ENCODE measurements at places on chromosomes 16 and 17. TPM values are rescaled to one million over a fixed set of nuclear protein-coding genes. Genes with fewer than 3 reads are reported as not detected.

CD300LG gene
- total RNA-seq: not detected

EDC4 gene
- 46.3 TPM for total RNA-seq

TP53TG3F gene
- not detected for total RNA-seq

DNA sequence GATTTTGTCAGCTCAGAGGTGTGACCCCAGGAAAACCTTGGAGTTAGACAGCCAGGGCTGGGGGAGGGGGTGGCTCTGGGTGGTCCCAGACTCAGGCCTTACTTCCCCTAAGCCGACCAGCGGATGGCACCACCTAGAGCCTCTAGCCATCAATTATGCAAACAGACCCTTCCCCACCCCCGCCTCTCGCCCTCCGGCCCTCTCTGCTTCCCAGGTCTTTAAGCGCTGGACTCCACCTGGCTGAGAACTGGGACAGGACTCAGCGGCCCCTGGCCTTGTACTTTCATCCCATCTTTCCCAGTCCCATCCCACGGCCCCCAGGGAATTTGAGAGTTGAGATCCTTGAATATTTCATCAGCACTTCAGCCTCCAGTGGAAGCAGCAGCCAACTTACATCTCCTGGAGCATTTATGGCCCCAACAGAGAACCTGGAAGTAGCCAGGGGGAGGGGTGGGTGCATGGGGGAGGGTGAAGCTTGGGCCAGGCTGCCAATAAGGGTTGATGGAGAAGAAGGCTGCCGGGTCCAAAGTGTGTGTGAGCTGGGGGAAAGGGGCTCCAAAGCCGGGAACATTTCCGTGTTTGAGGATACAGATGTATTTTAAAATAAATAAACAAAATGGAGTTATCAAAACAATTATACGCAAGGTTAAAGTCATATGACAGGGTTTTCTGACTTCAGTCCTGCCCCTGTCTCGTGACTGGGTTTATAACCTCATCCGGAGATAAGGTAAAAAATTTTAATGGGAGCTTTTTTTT is 7.5 kb upstream of the JUP start:
- DNase-seq: peak; percentile 69

GRCh38 chr17:71286625-71287024 is 834.2 kb upstream of the SOX9 start:
- no peak for DNase-seq

- no peak for DNase-seq
Measured at GRCh38 chr17:74850310-74850709, 9.4 kb downstream of the GRIN2C start.

DNA sequence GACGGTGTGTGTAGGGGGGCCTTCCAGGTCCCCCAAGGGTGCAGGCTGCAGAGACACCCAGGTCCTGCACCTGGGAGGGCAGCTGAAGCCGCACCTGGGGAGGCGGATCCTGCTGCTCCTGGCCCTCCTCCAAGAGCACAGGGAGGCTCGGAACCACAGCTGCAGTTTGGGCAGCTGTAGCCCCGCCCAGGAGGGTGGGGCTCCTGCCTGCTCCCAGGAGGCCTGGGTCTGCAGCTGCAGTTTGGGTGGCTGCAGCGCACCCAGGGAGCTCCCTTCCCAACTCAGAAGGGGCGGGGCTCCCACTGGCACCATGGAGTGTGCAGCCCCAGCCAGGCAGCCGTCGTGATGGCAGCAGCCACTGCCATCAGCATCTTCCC is 69.4 kb upstream of the NKD1 start:
- DNase-seq: no peak

- no peak for DNase-seq
Measured at GRCh38 chr16:87959391-87959990, 8.3 kb downstream of the BANP start.

DNA sequence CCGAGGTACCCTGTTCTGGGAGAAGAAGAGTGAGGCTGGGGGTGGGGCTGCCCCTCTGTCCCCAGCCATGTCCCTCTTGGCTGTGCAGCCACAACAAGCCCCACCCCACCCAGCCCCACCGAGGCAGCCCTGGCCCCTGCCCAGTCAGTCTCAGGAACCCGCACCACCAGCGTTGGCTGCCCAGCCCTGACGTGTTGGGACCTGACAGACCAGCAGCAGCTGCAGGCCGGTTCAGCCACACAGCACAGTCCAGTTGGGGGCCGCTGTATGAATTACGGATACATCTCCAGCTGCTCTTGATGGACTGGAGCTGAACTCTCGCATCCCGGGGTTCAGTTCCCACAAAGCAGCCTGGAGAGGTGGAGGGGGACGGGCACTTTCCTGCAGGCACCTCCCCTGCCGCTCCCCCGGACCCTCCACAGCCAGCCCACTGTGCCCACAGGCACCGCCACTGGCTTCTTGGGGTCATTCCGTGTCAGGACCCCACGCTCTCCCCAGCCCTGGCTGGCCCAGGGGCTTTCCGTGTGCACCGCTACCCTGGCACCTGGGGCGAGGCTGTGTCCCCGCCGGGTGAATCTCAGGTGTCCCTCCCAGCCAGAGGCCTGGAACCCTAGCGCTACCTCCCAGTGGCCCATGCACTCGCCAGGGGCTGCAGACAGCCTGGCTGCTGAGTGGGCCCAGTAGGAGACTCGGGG is 7.1 kb downstream of the CDH15 start:
- no peak for DNase-seq

DNA sequence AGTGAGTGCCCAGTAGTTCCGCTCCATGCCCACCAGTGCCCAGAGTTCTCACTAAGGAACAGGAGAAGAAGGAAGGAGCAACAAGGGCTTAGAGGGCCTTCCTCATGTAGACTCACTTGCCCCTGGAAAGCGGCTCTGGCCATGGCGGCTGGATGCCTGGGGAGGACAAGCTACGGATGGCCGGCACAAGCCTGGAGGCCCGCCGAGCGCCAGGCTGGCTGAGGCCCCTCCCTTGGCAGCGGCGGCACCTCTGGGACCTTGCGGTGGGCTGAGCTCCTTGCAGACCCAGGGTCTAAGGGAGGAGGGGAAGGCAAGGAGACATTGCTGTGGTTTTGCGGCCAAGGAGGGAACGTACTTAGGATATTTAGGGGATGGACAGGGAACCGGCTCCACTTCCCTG is 160.1 kb downstream of the SALL1 start:
- no peak for DNase-seq

All from hepatocyte (in vitro differentiated cells).